Naive thymus-derived CD4-positive, alpha-beta T cell (primary cell): ENCODE measurements at places on chromosomes 16 and 17. TPM values are rescaled to one million over a fixed set of nuclear protein-coding genes. Genes with fewer than 3 reads are reported as not detected.

DNA sequence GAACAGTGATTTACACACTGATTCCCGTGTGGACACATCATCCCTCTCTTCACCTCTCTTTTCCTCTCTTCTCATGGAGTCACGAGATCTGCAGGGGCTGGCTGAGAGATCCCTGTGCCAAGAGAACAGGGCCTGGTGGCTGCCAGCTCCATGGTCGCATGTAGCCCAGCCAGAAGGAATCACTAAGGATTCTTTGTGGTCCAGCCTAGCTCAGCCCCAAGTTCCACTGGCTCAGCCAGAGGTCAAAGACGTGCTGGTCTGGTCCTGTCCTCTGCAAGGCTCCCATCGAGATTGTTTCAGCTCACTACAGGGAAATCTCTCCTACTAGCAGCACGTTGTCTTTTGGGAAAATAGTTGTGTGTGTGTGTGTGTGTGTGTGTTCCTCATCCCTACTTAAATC, 66.4 kb downstream of the NDEL1 start:
- H3K4me1 ChIP-seq = no peaks in the 10 kb centered on the region
- no peaks in the 10 kb centered on the region for H3K27me3 ChIP-seq

Gene CA7
- total RNA-seq = not detected

Gene RBFOX1
- not detected for total RNA-seq

Gene P2RX5
- total RNA-seq = 10.7 TPM
